ENCODE measurements at places on chromosomes 7 and 10.

DNA sequence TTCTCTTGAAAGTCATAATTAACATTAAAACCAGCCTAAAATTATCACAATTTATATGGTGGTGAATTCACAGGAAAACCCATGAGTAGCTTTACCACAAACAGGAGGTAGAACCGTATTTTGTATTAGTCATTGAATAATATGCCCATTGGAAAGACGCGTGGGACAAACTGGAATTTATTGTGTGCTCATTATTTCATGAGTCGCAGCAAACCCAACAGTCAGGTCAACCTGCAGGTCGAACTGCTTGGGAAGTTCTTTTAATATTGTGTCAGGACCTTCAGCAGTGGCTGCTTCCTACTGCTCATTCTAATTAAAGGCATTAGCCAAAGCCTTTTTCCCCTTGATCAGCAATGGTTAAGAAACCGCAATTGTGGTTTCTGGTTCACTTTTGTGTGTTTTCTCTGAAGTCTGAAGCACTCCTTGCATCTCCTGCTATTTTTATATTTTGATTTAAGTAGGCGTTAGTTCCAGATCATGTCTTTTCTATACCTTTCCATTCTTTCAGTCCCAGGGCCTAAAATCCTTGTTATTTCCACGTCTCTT is 100.1 kb downstream of the RAB11FIP2 start:
- DNase-seq, result no peak

DNA sequence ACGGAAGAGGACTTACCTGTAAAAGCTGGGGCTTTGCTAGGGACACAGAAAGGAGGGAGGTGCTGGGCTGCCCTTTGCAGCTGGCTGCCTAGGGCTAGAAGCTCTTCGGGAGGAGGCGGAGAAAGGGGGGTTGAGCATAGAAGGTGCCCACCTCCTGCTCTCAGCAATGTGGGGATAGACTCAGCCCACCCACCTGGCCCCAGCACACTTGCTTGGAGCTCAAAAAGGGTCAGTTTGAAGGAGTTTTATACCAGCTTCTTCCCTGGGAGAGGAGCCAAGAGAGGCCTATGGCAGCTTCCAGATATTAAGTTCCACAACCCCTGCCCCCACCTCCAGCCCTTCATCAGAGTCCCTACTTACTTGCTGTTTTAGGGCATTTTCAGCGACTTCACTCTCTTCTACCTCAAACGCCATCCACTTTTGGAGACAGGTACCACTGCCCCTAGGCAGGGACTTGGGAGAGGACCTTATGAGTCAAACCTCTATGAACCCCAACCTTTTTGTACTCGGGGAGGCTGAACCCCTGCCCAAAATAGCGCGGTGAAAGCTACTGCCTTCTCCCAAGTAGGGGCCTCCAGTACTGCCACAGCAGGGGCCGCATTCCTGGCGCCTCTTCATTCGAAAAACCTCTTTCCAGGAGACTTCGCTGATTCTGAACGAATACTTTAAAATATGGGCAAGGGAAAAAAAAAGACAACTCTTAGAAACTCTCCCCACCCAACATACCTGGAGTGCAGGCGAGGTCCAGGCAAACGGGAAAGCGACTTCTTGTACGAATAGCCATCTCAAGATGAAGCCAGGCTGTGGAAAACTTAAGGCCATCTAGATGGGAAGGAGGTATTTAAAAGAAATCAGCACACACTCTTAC is 1.2 kb upstream of the EVX1 start:
- DNase-seq, result no peak

DNA sequence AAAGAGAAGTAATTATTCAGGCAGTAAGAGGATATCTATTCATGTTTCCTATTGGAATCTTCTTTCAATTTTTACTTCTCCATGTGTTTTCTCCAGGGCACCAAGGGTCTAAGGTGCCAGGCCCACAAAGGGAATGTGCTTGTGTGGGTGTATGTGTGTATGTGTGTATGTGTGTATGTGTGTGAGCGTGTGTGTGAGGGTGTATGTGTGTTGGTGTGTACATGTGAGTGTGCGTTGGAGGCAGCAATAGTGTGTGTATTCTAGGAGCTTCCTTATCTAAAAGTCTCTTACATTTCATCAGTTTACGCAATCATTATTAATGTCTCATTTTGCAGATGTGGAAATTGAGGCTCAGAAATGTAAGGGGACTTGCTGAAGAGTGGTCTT is 28.3 kb downstream of the RAMP3 start:
- no peak for DNase-seq

GRCh38 chr7:39271402-39271801 is 293.7 kb downstream of the POU6F2 start:
- no peak for DNase-seq

DNA sequence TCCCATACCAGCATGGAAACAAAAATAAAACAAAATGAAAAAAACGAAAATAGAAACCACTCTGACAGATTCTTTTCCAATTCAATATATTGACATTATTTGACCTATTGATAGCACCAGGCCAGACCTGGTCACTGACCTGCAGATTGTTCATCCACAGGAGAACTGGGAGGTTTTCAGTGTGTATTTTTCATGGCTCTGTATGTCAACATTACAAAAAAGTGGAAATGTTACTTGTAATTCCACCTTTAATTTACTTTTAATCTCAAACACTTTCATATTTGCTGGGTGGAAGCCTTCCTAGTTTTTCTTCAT is 2.9 kb downstream of the HKDC1 start:
- no peak for DNase-seq

DNA sequence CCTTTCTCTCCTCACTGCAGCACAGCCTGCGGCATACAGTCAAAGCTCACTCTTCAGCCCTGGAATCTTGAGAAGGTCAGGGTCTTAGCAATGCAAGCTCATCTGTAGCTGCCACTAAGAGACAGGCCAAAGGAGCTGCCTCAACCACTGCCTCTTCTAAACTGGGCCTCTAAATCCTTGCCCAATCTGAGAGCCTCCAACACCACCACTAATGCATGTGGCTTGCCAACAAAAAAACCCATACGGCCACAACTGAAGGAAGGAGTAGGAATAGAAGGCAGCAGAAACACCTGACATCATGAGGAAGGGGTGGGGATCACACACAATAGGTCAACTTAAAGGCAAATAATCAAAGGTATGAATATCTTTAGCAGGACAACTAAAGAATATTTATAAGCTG is 183.8 kb downstream of the SRPK2 start:
- DNase-seq, result no peak

DNA sequence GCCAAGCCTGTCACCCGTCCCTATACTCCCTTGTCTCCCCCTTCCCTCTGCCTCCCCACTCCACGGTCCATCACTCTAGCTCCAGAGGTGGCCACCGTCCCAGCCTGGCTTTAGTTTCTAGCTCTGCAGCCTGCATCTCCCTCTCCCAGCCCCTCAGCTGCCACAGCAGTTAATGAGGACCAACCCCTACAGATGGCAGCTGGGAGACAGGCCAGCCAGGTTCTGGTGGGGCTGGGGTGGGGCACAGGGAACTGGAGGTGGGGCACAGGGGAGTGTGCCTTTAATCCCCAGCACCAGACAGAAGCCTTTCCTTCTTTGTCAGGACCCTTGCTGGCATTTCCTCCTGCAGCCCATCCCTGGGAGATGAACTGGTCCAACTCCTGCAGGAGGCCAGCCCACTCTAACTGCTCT is 21.1 kb downstream of the UNC5B start:
- DNase-seq, result no peak

GRCh38 chr10:113214331-113214730 is 264.3 kb downstream of the TCF7L2 start:
- DNase-seq, result no peak

- no peak for DNase-seq
These were observed 11.8 kb downstream of the NT5C2 start for GRCh38 chr10:103181244-103181643.

GRCh38 chr10:29435809-29436501 is 147.1 kb downstream of the LYZL1 start:
- DNase-seq, result no peak

GRCh38 chr7:51666751-51667150 is 350.1 kb upstream of the COBL start:
- DNase-seq, result no peak

DNA sequence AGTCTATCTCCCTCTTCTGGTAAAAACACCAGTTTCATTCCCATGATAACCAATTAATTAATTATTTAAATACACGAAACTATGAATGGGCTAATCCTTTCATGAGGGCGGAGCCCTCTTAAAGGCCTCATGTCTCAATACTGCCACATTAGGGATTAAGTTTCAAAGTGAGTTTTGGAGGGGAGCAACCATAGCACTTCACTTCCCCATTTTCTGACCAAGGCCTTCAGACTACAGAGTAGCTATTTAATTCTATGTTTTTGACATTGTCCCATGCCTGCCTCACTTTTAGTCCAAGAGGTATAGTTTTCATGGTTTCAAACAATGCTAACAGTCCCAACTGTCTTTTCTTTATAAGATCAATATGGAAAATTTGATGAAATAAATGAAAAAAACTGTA is 618.6 kb downstream of the ZWINT start:
- DNase-seq, result no peak

DNA sequence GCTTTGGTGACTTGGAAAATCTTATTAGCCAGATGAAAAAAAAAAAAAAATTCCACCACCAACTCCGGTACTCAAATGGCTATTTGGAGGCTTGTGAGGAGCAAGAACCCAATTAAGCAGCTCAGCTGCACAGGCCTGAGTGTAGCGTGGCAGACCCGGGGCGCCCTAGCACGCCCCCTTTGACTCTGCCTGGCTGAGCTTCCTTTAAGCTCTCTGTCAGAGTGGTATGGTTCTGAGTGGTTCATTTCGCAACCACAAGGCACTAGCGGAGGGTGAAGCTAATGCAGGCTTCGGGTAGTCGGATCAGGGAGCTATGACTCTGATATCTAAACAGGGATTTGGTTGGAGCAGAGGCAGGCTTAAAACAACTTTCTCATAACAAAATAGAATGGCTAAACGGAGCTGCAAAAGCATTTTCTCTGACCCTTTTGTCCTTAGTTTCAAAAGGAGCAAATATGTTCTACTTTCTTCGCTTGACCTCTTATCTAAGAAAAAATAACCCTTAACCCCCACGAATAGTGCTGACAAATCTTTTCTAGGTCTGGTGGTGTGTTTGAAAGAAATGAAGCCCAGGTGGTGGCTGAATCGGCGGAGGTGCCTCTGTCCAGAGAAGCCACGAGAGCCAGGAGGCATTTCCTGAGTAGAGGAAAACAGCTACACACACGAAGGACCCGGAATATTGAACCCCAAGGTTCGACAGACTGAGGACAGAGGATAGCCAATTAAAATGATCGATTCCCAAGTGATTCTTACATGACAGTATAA is 285.4 kb upstream of the GLI3 start:
- no peak for DNase-seq

GRCh38 chr7:117127585-117128168 is 174.4 kb downstream of the ST7 start:
- peak; percentile 31 for DNase-seq

GRCh38 chr10:34627331-34627730 is 187.8 kb downstream of the PARD3 start:
- no peak for DNase-seq

- DNase-seq, result no peak
These were observed 219.5 kb upstream of the INHBA start for GRCh38 chr7:41922373-41922772.

- DNase-seq, result no peak
These were observed 108.9 kb upstream of the MEOX2 start for GRCh38 chr7:15795393-15795792.

DNA sequence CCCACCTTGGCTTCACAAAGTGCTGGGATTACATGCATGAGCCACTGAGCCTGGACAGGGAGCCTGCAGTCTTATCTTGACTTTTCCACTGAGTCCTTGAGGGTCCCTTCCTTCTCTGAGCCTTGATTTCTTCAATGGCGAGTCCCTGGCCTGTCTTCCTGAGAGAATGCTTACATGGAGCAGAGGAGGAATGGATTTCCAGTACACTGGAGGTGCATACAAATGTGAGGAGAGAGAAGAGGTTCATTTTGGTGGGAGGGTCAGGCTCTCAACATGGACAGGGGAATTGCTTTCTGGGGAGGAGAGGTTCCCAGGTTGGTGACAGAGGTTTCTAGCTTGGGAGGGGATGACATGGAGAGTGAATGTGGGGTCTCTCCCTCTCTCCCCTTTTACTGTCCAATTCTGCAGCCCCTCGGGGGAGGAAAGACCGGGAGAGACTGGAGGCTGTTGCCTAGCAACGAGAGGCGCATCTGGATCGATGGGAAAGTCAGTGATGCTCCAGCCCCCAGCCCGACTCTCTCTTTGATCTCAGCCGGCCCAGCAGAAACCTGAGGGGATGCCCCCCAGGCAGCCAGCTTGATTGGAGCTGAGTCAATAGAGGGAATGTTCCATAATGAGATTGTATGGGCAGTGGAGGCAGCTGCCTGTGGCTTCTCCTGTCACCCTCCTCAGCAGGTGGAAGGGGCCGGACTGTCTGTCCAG is 14.8 kb downstream of the SRRM3 start:
- DNase-seq, result no peak

- no peak for DNase-seq
These were observed 9.2 kb downstream of the SGMS1 start for GRCh38 chr10:50614444-50615137.

DNA sequence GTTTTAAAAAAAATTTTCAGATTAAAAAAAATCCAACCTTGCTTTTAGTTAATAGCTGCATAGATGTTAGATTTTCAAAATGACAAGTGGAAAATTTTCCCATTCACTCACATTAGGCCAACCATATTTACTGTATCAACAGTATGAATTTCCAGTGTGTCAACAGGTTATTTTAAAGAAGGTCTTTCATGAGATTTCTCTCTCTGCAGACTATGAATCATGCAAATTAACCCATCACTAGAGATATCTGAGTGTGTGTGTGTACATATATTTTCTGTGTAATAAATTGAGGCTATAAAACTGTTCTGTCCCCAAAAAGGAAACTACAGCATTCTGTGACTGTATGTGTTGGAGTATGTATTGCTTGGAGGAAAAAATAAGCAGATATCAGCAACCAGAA is 305.6 kb downstream of the ARL4A start:
- no peak for DNase-seq

- no peak for DNase-seq
These were observed 6.6 kb upstream of the ZNF853 start for GRCh38 chr7:6608794-6609193.

DNA sequence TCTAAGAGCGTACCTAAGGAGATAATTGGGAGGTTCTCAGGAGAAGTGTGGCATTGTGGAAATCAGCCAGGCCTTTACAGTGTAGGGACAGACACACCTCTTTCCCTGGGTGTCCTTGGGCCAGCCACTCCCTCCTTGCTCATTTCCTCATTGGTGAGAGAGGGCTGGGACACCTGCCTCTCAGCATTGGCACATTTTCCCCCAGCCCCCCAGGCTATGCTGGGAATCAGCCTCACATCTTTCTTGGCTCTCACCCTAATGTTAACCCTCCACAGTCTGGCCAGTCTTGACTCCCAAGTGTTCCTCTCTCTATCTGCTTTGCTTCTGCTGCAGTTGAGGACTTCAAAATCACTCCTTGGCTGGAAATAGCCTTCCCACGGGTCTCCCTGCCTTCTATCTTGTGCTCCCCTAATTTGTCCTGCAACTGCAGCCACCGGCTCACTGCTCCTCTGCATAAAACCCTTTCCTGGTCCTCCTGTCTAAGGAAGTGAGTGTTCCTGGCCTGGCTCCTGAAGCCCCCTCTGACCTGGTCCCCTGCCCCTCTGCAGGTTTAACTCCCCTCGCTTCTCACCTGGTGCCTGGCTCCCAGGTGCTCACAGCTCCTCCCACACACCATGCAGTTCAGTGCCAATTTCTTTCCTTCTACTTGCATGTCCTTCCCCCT is 15.8 kb downstream of the TBXAS1 start:
- no peak for DNase-seq

Measured in activated T-cell treated with anti-CD3 and anti-CD28 coated beads for 4 hours (primary cell).